Occipital lobe (tissue), 3 donors: ENCODE measurements at places on chromosomes 11 and 22.

DNA sequence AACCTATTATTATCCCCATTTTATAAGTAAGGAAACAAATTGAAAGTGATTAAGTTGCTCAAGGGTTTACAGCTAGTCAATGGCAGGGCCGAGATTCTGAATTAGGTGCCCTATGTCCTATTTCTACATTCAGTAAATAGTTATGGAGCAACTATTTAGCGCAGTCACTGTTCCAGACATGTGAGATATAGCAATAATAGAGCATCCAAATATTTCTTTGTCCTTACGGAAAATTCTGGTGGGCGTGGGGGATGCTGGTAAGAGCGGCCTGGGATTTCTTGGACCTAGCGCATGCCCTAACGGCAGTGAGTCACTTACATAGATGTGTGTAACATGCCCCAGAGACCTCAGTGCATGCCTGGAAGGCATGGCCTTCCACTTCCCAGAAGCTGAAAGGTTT, 4.4 kb downstream of the DTX4 start:
- DNase-seq: no peak

- no peak for DNase-seq
Observed at GRCh38 chr11:41273908-41274307, 185.5 kb downstream of the LRRC4C start.

GRCh38 chr22:47132428-47132825, 370.0 kb downstream of the TBC1D22A start:
- no peak for DNase-seq

GRCh38 chr22:22687638-22688500, 43.5 kb downstream of the GGTLC2 start:
- DNase-seq: no peak

GRCh38 chr11:105265845-105266244, 126.3 kb upstream of the CARD18 start:
- no peak for DNase-seq

- DNase-seq: no peak
Observed at GRCh38 chr11:1727861-1728260, 22.5 kb downstream of the IFITM10 start.

GRCh38 chr11:17604915-17605233, 57.8 kb downstream of the OTOG start:
- DNase-seq: no peak

DNA sequence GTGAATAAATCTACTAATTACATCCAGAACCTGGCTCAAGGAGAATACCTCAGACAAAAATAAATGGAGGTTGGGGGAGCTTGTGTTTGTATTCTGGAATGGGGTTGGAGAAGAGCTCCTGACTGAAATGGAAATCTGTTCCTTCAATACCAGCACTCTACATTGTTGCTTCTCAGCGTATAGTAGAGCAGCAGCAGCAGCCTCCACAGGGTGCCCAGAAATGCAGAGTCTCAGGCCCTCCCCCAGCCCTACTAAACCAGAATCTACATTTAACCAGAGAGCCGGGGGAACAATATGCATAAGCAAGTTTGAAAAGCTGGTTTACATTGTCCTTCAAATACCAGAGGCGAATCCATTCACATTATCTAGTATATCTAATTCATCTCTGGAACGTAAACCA, 474.8 kb downstream of the NTM start:
- DNase-seq: no peak

GRCh38 chr11:126482586-126483108, 127.2 kb downstream of the ST3GAL4 start:
- DNase-seq: no peak

DNA sequence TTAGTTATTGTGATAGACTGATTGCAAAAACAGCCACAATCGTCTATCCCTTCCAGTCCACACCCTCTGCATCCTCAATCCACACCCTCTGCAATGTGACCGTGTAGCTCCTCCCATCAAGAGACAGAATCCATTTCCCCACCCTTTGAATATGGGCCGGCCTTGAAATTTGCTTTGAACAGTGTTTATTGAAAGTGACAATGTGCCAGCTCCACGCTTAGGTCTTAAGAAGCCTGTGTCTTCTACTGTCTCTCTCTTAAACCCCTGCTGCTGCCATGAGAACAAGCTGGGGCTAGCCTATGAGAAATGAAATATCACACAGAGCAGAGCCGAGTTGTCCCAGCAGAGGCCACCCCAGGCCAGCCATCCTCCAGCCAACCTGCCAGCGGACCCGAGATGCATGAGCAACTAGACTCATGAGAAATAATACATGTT, 22.3 kb upstream of the MICAL2 start:
- no peak for DNase-seq
